CD4-positive, alpha-beta T cell treated with Interleukin-17A for 4 hours (primary cell): ENCODE measurements at places on chromosomes 3 and 15.

DNA sequence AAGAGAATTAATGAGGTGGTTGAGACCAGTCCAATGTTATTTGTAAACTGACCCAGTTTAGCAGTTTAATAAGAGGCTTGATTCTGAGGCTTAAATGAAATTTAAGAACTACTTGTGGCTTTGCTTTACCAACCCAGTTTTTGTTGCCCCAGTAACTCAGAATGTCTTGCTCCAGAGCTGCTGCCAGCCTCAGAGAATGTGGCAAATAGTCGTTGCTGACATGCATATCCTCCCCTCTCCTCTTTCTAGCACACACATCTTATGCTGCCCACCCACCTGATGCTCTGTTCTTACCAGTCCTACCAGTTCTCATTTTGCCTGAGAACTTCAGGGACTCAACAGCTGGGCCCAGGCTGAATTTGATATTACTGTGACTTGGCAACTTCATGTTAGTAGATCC, 92.4 kb upstream of the TSC22D2 start:
- no peak for DNase-seq

- DNase-seq = no peak
Measured at GRCh38 chr3:141392416-141392815, 24.1 kb downstream of the ZBTB38 start.

DNA sequence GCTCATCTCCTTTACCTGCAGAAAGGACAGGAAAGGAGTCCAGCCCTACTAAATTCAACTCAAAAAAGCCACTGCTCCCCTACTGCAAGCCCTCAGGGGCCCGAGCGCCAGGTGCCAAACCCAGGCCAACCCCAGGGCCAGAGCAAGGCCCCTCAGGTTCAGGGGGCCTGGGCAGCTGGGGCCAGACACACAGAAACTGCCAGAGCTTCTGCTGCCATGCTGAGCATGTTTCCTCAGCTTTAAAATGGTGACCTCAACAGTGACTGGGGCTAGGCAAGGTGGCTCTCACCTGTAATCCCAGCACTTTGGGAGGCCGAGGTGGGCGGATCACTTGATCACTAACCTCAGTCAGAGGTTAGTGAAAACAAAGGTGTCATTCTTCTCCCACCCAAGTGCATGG, 38.8 kb downstream of the KLHL25 start:
- DNase-seq = peak; percentile 0

DNA sequence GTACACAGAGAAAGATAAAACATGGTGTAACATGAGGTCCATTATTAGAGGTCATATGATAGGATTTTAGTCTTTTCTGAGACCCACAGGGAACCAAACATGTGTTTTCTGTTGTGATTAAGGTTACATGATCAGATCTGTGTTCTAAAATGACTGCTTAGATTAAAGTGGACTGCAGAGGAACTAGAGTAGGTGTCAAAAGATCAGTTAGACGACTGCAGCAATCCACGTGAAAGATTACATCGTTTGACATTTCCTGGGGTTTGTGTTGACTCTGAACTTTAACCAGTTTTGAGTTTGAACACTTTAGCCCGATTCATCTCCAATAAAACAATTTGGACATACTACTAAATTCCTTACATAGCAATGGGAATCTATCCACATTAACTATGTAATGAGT, 5.1 kb downstream of the MIX23 start:
- no peak for DNase-seq

- DNase-seq = no peak
Measured at GRCh38 chr3:127688416-127689265, 15.9 kb downstream of the ABTB1 start.

- no peak for DNase-seq
Measured at GRCh38 chr3:58625196-58625824, 41.3 kb downstream of the FAM3D start.

DNA sequence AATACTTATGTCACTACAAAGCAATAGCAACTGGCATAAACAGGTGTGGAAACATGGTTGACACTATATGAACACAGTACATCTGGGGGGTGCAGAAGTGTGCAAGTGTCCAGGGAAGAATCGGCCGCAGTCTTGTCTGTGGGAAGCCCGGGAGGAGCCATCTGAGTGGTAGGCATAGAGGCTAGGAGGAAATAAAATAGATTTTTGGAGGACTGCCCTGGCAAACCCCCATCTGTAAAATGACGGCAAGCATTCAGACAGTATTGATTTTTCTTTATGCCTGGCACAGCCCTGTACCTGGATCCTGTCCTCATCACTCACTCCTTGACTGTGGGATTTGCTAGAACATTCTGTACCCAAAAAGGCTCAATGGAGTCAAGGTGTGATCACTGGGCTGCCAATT, 31.3 kb downstream of the THSD4 start:
- DNase-seq = no peak

- no peak for DNase-seq
Measured at GRCh38 chr3:195172039-195172684, 98.8 kb downstream of the XXYLT1 start.

DNA sequence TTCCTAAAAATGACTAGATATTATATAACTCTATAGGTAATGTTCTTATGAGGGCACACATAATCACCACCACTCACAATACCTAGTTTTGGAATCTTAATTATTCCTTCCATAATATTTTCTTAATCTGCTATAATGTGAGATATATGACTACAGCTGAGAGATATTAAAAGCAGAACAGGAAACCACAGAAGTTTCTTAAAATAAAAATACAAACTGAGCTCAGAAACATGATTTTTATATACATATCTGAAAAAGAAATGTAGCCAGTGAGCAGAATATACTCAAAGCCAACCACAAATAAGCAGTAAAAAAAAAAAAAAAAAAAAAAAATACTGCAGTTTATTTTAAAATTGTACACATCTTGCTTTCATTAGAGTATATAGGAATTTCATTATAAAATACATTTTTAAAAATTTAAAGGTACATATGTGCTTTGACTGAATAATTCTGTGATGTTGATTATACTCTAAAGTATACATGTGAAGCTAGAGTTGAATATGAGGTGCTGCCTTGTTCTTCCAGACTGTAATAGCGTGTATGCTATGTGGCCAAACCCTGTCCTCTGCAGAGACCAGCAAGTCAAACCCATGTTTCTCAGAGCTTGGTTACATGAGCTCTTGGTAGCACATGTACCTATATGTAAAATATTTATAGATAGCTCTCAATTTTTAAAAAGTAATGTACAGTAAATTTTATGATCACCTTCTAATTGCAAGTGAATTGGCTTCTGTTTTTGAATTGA, 175.0 kb downstream of the UBE2E2 start:
- DNase-seq = no peak

- DNase-seq = no peak
Measured at GRCh38 chr15:61830536-61831330, 229.5 kb downstream of the VPS13C start.

GRCh38 chr15:54515664-54516582, 537.7 kb downstream of the UNC13C start:
- DNase-seq = no peak

- peak; percentile 86 for DNase-seq
Measured at GRCh38 chr3:125055913-125056745, at the start of gene HEG1. HEG1 (minus strand) TSS chr3:125055997; CDS start chr3:125055890, 107 bp downstream.

GRCh38 chr3:193776626-193777358, 183.8 kb downstream of the OPA1 start:
- DNase-seq = peak; percentile 8

GRCh38 chr15:82044373-82045178, 1.2 kb downstream of the MEX3B start:
- peak; percentile 57 for DNase-seq

DNA sequence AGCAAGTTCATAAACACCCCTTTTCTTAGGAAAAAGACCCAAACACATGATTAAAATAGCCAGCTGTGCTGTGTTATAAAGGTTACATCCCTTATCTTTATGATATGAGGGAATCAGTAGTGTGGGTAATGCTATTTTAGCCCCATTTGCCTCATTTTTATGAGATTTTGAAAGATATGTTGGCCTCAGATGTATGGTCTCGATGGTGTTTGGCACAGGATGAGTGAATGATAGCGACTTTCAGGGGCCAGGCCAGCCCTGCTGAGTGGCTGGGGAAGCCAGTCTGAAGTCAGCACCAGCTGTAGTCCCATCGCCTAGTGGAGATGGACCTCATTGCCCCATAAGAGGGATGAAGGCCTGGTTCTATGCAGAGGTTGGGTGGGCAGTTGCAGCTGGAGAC, 105.0 kb upstream of the HACD2 start:
- DNase-seq = no peak

- no peak for DNase-seq
Measured at GRCh38 chr3:40999682-41000081, 199.6 kb upstream of the CTNNB1 start.

GRCh38 chr3:187852842-187853730, 107.8 kb upstream of the BCL6 start:
- DNase-seq = no peak

GRCh38 chr3:96813820-96814650, at the start of gene EPHA6:
EPHA6 (plus strand) TSS chr3:96814594.
- no peak for DNase-seq

- DNase-seq = no peak
Measured at GRCh38 chr3:57917601-57918000, 90.6 kb upstream of the FLNB start.

- DNase-seq = no peak
Measured at GRCh38 chr15:95994418-95994817, 336.1 kb upstream of the NR2F2 start.

DNA sequence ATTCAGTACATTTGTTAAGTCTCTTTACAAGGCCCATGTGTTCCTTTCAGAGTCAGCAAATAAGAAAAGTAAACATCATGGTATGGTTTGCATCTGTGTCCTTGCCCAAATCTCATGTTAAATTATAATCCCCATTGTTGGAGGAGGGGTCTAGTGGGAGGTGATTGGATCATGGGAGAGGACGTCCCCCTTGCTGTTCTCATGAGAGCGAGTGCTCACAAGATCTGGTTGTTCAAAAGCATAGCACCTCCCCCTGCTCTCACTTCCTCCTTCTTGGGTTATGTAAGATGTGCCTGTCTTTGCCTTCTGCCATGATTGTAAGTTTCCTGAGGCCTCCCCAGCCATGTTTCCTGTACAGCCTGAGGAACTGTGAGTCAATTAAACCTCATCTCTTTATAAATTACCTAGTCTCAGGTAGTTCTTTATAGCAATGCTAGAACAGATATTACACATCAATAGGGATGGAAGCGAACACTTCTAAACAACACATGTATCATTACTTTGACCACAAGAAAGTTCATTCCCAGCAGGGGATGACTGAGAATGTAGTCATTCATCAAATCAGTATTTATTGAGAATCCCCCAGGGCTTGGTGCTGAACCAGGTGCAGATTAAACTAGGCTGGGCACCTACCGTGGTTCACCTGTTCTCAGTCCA, 4.1 kb downstream of the EFCAB12 start:
- no peak for DNase-seq

DNA sequence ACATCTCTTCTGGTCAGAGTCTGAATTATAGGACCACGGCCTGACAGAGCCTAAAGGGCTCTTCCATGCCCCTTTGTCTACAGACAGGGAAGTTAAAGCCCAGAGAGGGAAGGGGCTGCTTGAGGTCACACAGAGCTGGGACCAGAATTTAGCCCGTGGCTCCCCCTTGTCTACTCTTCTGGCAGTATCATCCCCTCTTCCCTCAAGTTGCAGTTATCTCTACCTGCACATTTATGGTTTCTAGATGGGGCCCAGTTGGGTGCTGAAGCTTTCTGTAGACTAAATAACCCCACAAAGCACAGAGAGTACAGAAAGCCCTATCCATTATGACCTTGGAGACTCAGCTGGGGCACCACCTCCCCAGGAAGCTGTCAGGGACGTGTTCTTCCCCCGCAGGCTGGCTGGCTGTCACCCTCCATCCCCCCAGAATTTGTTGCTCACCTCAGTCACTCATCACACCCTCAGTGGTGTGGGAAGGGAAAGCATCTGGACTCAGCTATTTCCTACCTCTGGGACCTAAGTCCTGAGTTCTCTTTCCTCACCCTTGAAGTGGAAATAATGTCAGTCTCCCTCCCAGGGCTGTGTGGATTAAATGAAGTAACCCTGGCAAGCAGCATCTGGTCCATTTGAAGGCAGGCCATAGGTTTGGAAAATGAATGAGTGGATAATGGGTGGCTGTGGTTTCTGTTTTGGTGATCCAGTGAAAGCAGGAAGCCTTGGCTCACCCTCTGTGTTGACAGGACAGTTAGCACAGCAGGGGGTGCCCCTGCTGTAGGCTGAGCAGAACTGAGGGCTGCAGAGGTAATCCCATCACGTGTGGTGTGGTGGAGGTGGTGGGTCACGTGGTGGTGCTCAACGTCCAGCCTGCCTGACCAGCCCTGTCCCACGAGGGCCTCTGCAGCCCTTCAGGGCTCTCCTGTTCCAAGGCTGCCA, 16.3 kb downstream of the ACOX2 start:
- no peak for DNase-seq

DNA sequence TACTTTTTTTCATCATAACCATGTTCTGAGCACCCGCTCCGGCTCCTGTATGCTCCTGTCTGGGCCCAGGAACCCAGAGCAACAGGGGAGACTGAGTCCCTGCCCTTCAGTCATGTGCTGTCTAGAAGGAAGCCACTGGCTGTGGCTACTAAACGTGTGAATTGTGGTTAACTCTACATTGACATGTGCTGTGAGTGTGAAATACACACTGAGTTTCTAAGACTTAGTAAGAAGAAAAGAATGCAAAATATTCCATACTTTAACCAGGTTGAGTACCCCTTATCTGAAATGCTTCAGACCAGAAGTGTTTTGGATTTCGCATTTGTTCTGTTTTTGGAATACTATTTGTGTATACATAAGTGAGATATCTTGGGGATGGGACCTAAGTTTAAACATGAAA, 42.8 kb upstream of the CGNL1 start:
- no peak for DNase-seq

DNA sequence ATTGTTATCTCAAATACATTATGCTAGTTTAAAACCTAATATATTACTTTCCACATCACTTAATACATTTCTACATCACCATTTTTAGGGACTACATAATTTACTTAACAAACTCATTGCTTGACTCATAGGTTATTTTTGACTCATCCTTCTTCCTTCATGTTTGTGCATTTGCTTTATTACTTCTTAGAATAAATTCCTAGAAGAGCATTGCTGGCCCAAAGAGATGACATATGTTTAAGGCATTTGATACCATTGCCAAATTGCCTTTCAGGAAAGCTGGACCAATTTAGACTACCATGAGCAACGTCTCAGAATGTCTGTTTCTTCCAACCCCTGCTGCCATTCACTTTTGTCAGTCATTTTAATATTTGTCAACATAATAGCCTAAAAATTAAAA, 905.8 kb downstream of the IGSF11 start:
- DNase-seq = no peak

DNA sequence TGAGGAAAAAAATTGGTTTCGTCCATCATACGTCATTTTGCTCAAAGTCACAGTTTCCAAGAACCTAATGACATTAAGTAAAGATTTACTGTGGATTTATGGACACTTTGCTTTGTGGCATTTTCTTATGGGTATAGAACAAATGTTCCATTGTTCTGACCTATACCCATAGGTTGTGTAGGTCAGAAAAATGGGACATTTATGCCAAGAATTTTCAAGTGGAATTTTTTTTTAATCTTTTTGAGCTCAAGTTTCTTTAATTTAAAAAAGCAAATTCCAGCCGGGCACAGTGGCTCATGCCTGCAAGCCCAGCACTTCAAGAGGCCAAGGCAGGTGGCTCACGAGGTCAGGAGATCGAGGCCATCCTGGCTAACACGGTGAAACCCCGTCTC, 187.5 kb upstream of the TPM1 start:
- DNase-seq = no peak
